ENCODE measurements at places on chromosomes 3 and 15.

DNA sequence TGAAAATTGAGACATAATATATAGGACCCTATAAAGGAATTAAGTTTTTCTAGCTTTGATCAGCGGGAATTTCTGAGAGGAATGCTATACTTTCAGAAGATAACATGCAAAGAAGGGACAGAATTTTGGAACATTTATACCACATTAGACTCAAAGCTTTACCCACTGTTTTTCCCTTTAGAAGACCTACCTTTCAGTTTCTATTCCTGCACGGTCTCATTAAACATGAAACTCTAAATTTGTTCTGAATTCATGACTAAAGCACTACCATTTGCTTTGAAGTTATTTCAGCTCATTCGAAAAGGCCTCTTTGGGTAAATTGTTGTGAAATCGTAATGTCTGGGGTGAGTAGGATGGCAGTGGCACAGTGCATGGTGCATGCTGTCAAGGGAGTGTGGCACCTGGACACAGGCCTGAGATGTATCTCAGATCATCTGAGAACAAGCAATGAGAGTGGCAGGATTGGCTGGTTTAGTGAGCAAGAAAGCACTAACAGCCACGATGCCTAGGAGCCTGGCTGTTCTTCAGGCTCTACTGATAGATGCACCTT is 42.5 kb downstream of the CHCHD4 start:
- DNase-seq, result no peak

- DNase-seq, result no peak
These were observed 206.8 kb upstream of the TPM1 start for GRCh38 chr15:62835762-62836161.

DNA sequence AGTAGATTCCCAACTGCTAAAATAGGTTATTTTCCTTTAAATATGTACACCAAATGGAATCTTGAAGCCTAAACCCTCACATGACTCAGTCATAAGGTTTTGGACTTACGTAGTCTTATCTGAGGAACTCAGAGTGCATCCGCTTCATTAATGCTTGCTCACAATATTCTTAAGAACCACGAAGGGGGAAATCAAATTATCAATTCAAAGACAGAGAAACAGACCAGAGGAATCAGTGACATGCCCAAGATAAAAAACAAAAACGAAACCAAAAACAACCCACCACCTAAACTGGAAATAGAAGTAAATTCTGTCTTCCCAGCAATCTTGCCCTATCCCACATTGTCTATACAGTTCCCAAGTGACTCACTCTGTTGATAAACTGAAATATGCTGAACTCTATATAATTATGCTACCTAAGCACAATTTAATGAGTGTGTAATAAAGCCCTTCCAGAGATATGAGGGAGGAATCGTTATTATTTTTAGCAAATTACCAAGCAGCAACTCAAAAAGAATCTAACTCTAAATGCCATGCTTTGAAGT is 135.4 kb upstream of the CBLB start:
- DNase-seq, result peak; percentile 62

GRCh38 chr3:72847282-72847681 is 963 bp downstream of the SHQ1 start:
- DNase-seq, result no peak

GRCh38 chr3:79367066-79367465 is 400.7 kb downstream of the ROBO1 start:
- DNase-seq, result no peak

GRCh38 chr3:147735616-147736015 is 326.5 kb downstream of the ZIC1 start:
- DNase-seq, result no peak

GRCh38 chr3:35761311-35761710 is 122.0 kb downstream of the ARPP21 start:
- DNase-seq, result no peak

- peak; percentile 88 for DNase-seq
These were observed 107.1 kb upstream of the FHIT start for GRCh38 chr3:61358364-61358763.

DNA sequence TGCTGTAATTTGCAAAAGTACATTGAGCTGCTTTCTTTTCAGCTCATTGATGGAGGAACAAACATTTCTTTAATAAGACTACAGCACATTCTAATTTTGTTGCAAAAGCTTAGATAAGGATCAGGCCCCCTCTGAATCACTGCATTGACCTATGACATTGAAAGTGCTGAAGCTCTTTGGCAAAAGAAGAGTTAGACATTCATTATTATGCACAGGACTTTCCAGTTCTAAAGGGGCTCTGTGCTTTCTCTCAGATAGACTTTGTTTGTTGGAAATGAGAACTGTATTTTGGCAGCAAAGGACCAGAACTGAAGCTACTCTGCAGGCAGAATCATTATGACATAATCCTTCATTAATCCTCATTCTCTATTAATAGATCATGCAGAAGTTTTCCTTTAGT is 252.9 kb upstream of the SOX2 start:
- DNase-seq, result no peak

GRCh38 chr3:62718011-62718410 is 157.2 kb downstream of the CADPS start:
- no peak for DNase-seq

DNA sequence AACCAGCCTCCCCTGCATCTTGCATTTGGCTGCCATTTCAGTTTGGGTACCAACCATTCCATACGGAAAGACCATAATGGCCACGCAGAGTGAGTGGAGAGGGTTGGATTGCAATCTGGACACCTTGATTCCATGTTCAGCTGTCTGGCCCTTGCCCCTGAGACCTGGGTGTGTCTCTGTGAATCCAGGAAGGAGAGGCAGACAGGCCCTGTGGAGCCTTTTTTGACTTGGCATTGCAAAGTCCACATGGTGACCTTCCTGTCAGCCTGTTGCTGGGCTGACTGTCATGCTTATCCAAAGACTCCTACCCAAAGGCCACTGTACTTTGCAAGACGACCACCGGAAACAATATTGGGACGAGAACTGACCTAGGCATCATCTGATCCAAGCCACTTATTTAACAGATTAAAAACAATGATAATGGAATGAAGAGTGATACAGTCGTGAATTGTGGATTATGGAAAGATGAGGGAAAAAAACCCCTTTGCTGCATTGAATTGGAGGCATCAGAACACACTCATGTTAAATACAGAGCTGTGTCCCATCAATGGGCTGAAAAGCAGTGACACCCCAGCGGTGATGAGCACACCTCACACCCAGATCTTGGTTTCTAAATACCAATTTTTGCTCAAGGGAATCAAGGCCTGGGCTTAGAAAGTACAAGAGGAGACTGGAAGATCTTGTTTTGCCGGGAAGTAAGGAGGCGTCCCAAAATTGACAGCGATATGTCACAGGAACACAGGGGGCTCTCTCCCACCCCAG is 86.0 kb downstream of the LRRK1 start:
- DNase-seq, result no peak

- DNase-seq, result no peak
These were observed 25.1 kb downstream of the CD80 start for GRCh38 chr3:119534296-119534695.

DNA sequence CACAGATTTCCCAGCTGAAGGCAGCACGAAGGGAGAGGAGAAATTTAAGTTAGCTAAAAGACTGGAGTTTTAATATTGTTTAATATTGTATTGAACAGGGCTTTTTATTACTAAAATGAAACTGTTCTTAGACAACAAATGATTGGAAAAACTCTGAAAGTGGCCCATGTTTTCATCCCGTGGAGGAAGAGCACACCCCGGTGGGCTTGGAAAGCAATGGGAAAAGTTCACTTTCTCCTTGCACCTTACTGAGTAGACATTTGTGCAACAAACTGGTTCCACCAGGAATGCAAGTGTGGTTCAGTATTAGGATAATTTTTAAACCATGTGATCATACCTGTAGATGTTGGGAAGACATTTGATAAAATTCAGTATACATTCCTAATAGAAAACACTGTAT is 8.2 kb upstream of the ESYT3 start:
- DNase-seq, result peak; percentile 37

DNA sequence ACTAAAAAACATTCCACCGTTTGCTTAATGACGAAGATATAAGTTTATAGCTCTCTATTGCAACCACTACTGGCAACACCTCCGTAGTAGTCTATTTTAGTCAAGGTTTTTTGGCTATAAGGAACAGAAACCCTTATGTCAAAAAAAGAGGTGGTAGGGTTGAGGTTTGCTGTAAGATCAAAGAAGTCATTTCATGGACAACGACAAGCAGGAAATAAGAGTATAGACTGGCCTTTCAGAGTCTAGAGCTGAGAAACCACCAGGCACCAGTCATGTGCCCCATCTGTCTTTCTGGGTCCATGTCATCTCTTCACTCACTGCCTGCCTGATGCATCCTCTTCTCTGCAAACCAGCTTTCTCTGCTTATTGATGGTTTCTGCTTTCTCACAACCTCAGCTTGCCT is 42.7 kb downstream of the THBS1 start:
- no peak for DNase-seq

DNA sequence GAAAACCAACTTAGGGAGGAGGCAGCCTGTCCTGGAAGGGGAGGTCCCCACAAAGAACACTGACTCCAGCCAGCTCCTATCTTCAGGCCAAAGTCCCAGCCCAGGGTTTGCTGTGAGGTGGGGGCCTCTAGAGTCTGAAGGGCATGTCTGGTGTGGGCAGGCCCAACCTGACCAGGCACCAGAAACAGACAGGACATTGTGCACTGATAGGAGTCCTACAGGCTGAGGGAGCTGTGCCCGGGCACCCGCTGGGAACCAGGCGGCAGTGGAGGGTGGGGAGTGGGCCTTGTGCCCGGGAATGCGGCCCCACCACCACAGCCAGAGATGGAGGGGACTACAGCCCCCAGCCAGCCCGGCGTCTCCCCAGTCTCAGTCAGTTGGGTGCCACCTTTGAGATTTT is 161.4 kb downstream of the WNT7A start:
- DNase-seq, result no peak

GRCh38 chr3:129973853-129974563 is 512 bp upstream of the TRH start:
- no peak for DNase-seq

- no peak for DNase-seq
These were observed 106.5 kb upstream of the ADPGK start for GRCh38 chr15:72890043-72890442.

DNA sequence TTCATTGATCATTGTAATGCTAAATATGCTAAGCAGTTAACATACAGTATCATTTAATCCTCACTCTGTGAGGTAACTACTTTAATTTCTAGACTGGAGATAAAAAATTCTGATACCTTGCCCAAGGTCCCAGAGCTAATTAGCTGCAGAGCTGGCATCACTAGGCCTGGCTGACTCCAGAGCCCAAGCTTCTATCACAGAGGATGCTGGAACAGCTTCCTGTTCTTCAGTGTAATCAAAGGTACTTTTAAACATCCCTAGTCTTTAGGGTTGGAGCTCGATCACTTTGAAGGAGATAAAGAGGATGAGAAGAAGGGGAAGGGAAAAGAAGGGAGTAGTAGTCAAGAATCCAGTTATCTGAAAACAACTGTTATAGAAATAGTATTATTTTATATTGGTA is 37.1 kb upstream of the BOC start:
- no peak for DNase-seq

DNA sequence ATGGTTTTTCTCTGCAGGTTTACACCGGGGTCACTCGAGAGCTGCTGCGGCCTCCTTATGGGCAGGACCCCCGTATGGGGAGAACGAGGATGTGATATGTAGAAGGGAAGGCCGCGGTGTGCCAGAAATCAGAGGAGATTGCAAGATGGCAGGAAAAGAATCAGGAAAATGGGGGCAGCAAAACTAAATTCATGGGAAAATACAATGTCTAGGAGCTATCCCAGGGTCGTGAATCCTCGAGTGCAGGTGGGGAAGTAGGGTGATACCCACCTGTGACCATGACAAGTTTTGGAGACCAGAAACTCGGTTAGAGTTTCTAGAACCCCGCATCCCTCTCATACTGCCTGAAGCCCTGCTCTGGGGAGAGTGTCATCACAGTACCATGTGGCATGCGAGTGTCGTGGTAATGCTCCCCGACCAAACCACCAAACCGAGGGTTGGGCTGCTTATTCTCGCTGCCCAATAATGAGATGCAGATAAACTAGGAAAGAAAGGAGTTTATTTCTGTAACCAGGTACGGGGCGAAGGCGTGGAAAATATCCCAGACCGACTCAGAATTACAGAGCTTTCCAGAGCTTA is 781 bp downstream of the TRNT1 start:
- peak; percentile 7 for DNase-seq

DNA sequence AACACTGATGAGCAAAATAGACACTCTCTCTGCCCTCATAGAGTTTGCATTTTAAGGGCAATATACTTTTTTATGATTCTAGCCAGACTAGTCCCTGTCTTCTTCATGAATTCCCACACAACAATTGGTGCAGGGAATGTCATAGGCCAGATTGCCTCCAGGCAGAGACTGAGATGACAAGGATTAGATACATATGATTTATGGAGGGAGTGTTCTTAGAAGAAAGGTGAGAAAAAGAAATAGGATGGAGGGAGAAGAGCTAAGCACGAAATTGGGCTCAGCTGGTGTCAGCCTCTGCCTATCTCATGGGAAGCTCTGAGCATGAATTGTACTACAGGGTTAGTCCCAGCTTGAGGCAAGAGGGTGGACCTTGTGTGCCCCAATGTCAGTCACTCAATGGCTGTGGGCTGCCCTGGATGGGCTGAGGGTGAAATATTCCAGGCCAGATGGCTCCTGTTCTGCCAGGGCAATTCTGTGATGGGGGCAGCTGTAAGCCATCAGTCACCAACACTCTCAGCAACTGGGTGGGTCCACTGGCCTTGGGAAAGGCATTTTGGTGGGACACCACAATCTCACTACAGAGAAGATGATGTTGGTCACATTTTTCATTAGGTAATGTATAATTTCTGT is 31.1 kb downstream of the EIF1B start:
- DNase-seq, result no peak

- no peak for DNase-seq
These were observed 31.7 kb downstream of the TMEM212 start for GRCh38 chr3:171874879-171875278.

GRCh38 chr15:62416526-62416925 is 251.4 kb upstream of the C2CD4B start:
- no peak for DNase-seq
